ENCODE measurements at places on chromosomes 5 and 9.

DNA sequence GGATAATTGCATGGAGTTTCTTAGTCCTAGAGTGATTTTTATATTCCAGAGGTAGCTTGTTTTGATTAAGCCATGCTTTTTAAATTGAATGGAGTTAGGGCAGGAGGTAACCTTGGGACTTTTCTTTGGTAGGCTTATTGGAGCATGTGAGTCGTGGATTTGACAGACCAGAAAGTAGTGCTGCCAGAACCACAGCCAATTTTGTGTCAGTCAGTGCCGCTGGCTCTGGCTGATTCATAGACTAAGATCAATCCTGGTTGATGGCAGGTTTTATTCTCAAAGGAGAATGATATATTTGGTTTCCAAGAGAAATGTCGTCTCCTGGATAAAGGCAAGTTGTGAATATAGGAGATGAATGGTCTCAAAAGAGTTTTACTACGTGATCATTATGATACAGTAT lies 20.3 kb downstream of the RAI14 start:
- DNase-seq: no peak

- no peak for DNase-seq
These were observed 16.0 kb upstream of the ZCCHC7 start for GRCh38 chr9:37104183-37104889.

GRCh38 chr9:71681708-71682272 lies 86.5 kb downstream of the CEMIP2 start:
- no peak for DNase-seq

- DNase-seq: no peak
These were observed 272.1 kb upstream of the IZUMO3 start for GRCh38 chr9:24817756-24818155.

GRCh38 chr9:90855208-90855902 lies 53.7 kb downstream of the SYK start:
- DNase-seq: no peak

GRCh38 chr5:9698125-9698826 lies 68.1 kb upstream of the TAS2R1 start:
- no peak for DNase-seq

DNA sequence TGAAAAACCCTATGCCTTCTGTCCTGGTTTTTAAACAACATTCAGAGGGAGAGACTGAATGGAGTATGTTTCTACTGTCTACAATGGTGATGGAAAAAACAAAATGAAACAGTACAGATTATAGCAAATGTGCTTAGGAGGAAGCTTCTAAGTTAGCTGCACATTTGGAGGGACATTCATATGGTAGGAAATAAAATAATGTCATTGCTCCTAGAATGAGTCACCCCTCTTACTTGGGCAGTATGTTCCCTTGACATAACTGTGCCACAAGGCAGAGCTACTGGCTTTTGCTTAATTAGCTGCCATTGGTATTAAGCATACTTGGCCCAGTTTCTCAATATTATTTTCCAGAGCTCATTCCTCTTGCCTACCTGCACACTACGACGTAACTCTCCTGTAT lies 128.9 kb downstream of the GDNF start:
- DNase-seq: no peak

DNA sequence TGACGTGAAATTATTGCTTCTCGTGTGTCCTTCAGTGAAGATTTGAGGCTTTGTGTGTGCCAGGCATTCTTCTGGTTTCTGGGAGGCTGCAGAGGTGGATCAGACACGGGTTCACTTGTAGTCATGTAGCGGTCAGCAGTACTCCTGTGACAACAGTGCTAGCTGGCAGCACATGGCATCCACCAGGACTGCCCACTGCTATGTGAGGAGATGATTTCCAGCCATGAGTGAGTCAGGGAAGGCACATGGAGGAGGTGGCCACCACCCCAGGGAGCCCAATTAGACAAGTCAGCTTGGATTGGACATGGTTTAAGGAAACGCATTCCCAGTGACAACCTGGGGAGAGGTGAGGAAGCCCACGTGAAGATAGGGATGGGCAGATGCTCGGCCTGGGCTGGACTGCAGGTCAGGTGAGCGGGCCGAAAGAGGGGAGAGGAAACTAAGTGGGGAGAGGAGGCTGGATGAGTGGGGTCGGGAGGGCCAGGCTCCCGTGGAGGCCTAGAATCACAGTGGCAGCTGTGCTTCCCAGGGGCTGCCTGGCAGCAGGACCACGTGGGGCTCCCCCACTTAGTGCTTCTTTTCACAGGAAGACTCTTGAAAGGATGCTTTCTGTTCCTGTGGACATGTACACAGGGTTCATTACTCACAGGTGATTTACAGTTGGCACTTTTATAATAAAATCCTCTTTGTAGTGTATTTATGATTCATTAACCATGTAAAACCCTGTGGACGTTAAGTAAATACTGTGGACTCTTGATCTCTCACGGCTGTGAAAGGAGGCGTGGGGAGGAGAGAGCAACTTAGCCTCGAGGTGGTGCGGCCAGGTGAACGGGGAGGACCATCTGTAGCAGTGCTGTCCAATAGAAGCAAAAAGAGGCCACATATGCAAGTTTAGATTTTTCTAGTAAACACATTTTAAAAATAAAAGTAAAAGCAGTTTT lies 80.0 kb upstream of the OTULINL start:
- DNase-seq: no peak

- no peak for DNase-seq
These were observed 106.5 kb downstream of the FANCC start for GRCh38 chr9:95211028-95211427.

DNA sequence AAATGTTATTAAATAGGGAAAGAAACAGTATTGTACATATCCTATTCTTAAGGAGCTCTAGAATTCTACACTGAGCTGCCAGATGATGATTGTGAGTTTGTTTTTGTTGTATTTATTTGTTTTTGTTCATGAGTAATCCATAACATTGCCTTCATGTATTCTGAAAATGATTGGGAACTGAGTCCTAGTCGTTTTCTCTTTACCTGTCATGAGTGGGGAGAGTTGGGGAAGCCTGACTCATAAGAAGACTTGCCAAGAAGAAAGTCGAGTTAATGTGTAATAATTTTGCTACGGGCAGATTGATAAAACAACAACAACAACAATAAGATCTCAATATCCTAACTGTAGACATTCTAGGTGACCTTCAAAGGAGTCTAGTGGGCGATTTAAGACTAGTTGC lies 103.8 kb downstream of the ANKRD55 start:
- DNase-seq: no peak

DNA sequence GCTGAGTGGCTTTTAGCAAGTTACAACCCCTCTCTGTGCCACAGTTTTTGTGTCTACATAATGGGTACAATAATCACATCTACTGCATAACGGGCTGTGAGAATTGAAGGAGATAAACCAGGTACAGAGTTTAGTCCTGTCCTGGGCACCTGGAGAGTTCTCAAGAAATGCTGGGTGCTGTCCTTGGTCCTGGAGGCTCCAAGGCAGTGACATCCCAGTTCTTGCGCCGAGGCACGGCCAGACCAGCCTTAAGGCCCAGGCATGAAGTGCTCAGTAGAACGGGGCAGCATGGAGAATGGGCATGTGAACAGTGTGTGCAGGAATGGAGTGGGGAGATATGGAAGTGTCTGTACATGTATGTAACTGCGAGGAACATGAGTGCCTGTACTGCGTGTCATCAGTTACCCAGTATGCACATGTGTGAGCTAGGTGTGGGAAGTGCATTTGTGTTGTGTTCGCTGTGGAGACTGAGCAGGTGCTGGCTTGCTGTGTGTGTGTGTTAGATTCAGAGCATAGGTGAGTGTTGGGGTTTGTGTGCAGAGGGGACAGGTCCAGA lies 6.3 kb upstream of the UNC5A start:
- DNase-seq: no peak

- no peak for DNase-seq
These were observed 23.6 kb upstream of the TNFSF8 start for GRCh38 chr9:114953959-114954358.

- no peak for DNase-seq
These were observed 10.4 kb upstream of the TCF7 start for GRCh38 chr5:134103998-134104654.

DNA sequence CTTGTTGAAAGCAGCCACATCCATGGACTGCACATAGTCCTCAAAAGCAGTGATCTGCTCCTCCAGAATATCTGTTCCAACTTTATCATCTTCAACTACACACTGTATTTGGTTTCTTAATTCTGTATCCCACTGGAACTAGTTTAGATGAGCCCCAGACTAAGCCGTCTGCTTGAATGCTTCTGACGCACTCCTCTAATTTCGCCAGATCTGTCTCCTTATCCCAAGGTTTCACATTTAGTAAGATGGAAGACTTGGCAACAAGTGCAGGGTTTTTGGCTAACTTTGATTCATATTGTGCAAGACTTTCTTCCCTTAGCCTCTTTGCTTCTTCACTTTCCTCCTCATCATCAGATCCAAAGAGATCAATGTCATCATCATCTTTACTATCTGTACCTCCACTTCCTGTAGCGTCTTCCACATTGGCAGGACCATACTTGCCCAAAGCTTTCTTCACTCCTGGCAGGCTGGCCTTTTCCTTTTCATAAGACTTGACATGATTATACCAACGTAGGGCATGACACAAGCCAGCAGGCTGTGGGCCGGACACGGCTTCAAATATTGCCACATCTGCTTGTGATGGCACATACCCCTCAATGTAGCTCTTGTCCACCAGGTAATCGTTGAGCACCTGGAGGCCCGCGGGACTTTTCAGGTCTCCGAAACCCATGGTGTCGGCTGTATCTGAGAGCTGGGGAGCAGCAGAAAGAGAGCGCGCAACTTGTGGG lies 56.2 kb upstream of the PIK3R1 start:
- DNase-seq: no peak

- no peak for DNase-seq
These were observed 21.3 kb upstream of the FOXD1 start for GRCh38 chr5:73469878-73470277.
